Activated CD4-positive, alpha-beta T cell treated with anti-CD3 and anti-CD28 coated beads for 36 hours (primary cell): ENCODE measurements at places on chromosomes 11 and 22.

DNA sequence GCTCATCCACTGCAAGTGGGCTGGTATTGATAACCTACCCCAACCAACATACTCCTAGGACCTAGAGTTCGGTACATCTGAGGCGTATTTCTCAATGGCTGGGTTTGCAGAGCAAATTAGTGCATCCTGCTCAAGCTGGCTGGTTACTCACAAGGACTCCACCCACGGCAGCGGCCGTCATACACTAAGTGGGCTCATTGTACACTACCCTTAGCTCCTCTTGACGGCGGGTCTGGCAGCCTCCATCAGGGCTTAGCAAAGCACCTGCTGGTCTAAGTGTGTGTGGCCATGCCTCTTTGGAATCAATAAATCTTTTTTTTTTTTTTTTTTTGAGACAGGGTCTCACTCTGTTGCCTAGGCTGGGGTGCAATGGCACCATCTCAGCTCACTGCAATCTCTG lies 20.2 kb upstream of the KCNJ11 start:
- no peak for DNase-seq

- DNase-seq, result no peak
Measured at GRCh38 chr11:17508306-17508705, 31.7 kb upstream of the ABCC8 start.

- no peak for DNase-seq
Measured at GRCh38 chr11:111194860-111195568, 50.5 kb upstream of the POU2AF2 start.

GRCh38 chr11:119361056-119361787 lies 14.7 kb upstream of the MFRP start:
- DNase-seq, result peak; percentile 87

GRCh38 chr22:38570779-38571364 lies 889 bp upstream of the DMC1 start:
- DNase-seq, result peak; percentile 67

DNA sequence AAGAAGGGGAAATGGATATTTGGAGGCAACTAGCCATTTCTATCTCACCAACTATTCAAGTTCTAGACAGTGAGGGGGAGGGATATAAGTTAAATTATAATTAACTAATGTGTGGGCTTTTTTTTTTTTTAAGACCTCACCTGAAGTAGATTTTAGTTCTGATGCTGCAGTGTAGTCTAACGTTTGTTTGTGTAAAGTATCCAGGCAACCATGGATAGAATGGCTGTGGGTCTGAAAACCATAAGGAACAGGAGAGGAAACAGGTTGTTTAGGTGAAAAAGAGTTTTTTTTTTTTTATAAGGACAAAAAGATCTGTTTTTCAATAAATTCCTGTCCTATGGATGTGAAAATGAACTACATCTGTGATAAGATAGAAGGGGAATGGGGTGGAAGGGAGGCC lies 262.4 kb upstream of the PLET1 start:
- DNase-seq, result no peak

DNA sequence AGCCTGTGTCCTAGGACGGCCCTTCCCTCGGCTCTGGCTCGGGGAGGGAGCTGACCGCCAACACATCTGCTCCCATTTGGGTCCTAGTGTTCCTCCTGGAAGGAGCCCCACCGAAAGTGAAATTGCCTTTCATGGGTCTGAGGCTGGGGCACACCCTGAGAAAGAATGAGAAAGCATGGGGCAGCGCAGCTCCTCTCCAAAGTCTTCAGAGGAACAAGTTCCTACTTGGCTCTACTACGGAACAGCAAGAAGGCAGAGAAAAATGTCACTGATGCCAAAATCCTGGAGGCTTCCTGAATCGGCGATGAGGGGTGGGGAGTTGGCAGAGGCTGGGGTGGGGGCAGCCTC lies 41.5 kb upstream of the MYEOV start:
- DNase-seq, result no peak

GRCh38 chr11:132402071-132402684 lies 1031.8 kb downstream of the NTM start:
- peak; percentile 14 for DNase-seq

DNA sequence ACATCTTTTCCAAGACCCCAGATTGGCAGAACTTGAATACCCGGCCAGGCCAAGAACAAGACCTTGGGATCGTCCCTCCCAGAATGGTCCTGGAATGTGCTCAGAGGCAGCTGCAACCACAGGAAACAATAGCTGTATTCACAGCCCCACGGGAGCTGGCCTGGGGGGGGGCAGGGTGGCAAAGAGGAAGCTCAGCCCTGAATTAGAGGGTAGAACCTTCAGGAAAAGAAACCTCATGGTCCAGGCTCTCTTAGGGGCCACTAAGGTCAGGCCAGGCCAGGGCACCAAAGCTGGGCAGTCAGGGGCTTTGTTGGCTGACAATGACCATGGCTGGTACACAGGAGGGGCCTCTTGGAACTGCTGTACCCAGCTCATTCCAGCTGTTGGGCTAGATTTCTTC lies 17.3 kb downstream of the RPL27A start:
- DNase-seq, result no peak
